T-cell (primary cell): ENCODE measurements at places on chromosomes 5 and 9.

DNA sequence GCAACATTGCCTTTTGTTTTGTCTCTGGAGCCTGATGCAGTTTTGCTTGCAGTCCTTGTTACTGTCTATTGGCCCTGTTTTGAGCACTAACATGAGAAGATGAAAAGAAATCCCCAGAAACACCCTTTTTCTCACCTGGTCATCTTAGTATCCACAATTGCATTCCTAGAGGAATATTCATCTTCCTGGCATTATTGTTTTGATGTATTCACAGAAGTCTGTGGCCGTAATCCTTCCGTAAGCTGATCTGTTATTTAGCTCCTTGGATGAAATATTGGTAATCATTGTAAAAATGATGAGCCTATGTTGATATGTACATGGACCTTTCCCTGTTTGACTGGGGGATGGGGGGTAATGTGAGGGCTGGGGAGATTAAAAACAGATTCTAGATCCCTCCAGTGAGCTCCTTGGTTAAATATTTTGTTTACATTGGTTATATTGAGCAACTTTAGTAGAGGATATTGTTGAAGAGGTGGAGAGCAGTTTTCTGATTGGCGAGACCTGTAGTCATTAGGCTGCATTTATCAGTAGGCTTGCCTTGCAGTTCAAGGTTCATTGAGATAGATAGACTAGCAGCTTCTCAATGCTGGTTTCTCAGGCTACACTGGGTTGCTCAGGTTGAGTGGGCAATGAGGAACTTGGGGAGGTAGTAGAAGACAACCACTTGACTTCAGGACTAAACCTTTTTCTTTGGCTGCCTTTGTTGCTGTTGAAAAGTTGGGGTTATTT is 117.5 kb downstream of the MACIR start:
- no peak for DNase-seq

DNA sequence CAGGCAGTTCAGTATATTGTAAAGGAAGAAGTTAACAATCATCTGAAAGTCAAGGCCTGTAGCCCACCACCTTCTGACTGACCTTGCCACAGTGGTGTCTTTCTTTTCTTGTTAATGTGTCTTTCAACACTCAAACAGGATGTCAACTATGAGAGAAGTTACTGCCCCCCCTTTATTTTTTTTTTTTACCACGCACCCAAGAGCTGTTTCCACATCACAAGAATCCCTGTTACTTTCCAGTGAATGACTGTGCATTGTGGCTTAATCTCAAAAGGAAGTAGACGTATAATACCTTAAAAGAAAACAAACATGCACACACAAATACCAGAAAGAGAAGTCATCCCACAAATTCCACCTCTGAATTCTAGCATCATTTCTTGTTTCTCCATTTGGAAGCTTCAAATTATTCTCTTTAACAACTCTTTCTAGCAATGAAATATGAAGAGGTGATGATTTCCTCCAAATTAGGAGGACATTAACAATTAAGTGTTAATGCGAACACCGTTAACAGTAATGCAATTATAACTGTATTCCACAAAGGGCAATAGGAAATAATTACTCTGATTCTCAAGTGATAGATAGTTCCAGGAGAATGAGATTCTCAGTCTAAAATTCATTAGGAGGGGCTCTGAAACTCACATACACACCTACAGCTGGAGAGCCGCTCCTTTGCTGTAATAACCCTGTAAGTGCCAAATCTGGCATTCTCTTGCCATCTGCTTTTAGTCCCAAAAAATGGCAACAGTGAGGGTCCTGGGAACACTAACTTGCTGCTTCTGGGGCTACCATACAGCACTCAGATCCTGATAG is 201.0 kb downstream of the EFNA5 start:
- DNase-seq: no peak

- no peak for DNase-seq
Measured at GRCh38 chr9:127098916-127099553, 23.4 kb downstream of the ANGPTL2 start.

DNA sequence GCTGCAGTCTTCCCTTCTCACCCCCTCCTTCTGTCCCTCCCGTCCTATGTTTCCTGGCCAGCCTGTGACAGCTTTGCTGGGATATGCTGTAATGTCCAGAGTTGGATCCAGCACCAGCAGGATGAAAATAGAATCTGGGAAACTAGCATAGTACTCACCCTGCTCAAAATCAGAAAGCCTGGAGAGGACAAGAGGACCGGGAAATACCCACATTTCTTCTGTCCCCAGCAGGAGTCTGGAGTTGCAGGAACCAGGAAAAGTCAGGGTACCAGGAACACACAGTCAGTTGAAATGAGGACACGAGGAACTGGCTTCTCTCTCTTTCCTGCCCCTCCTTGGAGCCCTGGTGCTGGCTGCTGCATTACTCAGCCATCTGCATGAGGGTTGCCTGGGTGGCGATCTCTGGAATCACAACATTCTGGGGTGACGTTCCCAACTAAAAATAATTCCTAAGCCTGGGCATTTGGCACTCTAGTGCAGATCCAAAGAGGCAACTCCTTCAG is 59.6 kb upstream of the NFIL3 start:
- no peak for DNase-seq

GRCh38 chr5:23684103-23684502 is 176.7 kb downstream of the PRDM9 start:
- no peak for DNase-seq

DNA sequence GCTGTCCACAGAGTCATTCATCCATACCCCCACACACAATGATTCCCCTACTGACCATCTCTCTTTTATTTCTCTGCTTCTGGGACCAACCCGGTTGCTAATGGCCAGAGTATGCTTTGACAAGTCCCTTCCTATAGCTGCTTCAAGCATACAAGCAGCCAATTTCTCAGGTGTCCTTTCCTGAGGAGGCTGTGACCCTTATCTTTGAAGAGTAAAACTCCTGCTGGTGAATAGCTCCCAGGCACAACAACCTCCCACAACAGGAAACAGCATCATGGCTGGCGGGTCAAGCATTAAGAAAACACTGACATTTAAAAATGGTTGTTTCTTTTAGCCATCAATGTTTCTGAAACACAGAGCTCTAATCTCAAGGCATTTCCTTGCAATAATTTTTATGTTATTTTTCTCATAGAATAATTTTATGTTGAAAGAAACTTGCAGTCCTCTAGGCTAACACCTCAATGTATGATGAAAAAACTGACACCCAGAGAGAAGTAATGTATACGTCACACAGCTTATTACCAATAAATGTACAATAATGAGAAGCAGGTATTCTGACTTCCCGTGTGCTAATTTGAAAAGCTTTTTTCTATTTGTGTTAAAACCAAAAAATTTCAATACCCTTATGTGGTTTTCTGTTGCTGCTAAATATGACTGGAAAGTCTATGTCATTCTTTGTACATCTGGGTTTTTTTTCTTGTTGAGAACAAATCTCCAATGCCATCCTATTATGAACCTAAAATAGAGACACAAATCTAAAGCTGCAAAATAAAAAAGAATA is 7.5 kb upstream of the PAM start:
- DNase-seq: no peak

GRCh38 chr9:104879555-104880309 is 48.2 kb downstream of the ABCA1 start:
- no peak for DNase-seq

DNA sequence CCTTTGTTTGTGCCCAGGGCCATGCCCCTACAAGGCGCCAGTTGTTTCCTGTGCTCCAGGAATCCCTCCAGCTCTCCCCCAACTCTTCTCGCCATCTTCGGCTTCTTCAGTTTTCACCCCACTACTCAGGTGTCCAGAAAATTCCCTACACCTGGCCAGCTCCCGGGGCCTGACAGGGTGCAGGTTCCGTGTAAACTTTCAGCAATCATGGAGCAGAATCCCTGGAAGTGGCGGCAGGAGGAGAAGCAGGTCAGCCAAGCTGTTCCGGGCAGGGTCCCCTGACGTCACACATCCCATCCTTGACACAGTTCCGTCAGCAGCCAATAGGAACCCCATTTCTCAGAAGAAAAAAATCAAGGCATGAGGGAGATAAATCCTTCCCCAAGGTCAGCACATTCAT is 12.2 kb upstream of the ADGRD2 start:
- DNase-seq: no peak
